ENCODE measurements at places on chromosomes 4 and X.

GRCh38 chr4:143355540-143356217 is 19.0 kb downstream of the GAB1 start:
- DNase-seq: no peak

- no peak for DNase-seq
Observed at GRCh38 chr4:180134091-180134866, 2108.9 kb upstream of the TENM3 start.

DNA sequence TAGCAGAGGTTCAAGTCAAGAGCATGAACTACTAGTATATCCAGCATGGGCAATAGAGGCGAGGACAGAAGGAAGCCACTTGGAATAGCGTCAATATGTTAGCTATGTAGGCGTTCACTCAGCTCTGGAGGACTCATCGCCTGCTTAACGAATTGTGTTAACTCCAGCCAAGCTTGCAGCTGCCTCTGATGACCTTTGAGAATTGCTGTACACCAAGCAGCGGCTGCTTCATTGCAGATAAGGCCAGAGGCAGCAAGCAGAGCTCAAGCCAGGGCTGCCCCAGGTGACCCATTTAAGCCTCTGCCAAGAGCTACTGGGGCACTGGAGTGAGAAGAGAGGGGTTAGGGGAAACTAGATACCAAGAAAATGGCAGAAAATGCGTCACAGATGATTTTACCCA is 160.2 kb upstream of the IGFBP7 start:
- no peak for DNase-seq

GRCh38 chrX:13491061-13491460 is 78.3 kb upstream of the EGFL6 start:
- no peak for DNase-seq

DNA sequence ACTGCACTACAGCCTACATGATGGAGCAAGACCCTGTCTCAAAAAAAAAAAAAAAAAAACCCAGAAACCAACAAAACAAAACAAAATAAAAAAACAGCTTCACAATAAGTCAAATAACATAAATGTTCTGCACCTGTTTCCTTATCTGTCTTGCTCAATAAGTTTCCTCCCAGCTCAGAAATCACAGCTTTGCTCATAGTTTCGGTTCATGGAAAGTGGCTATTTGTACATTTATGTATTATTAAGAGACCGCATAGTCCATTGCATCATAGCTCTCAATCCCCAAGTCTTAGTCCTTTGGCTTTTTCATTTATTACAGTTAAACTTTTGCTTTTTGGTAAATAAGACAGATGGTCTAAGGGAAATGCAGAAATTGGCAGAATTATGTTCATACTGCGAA is 24.4 kb upstream of the CFAP299 start:
- DNase-seq: no peak

GRCh38 chr4:54647070-54647469 is 10.7 kb upstream of the KIT start:
- DNase-seq: no peak

DNA sequence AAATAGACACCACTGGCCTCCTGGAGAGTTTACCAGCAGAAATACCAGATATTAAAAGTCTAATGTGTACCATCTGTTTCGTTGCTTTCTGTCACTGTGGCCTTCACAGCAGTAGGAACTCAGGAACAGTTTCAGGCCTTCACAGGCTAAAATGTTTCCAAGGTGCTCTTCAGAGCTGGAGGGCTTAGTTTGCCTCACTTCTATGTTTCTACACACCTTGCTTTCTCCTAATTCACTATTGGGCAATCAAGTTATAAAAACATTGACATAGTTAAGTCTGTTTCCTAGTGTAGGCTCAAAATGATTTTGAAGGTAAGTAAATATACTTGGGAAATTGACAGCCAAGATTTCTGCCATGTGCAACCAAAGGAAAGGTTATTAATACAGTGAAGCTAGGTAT is 258.6 kb downstream of the TEX13A start:
- no peak for DNase-seq

- no peak for DNase-seq
Observed at GRCh38 chr4:168622600-168622999, 125.7 kb downstream of the PALLD start.

- no peak for DNase-seq
Observed at GRCh38 chrX:132565273-132565672, 76.4 kb upstream of the MBNL3 start.

- no peak for DNase-seq
Observed at GRCh38 chr4:113141901-113142346, 92.5 kb downstream of the ANK2 start.

GRCh38 chr4:159540501-159540900 is 437.6 kb downstream of the RAPGEF2 start:
- DNase-seq: no peak

GRCh38 chrX:14030174-14030530 is 460 bp upstream of the GEMIN8 start:
- no peak for DNase-seq

DNA sequence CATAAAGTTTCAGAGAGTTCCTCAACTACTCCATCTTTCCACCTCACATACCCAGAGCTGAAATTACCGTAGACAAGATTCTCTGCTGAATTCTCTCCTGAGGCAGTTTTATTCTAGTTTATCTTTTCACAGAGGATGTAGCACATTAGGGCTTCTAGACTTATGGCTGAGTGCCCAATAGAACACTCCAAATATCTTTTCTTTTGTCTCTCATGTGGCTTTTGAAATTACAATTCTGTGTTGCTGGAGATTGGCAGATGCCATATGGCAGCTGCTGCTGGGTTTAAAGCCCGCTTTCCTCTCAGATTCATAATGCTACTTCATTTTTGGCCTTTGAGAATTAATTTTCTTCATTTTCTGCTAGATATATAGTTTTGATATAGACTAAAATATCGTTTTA is 107.6 kb upstream of the BANK1 start:
- DNase-seq: no peak

DNA sequence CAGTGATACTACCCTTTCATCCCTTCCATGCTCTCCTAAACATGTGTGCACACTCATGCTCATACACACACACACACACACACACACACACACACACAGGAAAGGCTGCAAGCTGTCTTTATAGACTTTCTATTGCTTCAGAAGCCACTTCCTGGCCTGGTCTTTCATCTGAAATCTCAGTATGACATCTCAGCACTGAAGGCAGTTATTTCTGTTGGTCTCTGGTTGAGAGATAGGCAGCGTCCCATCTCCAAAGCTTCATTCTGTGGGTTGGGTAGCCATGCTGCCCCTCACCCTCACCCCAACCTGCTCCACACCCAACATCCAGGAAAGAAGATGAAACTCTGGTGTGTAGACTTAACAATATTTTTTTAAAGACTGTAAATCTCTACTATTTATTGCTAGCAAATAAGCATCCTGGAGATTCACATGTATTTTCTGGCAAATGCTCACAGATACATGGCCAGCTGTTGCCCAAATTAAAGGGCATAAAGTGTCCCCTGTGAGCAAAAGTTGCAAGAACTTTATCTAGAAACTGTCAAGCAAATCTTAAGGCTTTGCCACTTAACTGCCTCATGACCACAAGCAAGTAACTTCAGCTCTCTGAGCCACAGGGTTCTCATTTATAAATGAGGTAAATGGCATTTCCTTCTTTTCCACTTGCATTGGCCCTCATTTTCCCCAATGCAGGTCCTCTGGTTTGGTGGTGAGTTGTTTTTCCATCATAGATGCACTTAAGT is 189.8 kb upstream of the AFF2 start:
- no peak for DNase-seq

DNA sequence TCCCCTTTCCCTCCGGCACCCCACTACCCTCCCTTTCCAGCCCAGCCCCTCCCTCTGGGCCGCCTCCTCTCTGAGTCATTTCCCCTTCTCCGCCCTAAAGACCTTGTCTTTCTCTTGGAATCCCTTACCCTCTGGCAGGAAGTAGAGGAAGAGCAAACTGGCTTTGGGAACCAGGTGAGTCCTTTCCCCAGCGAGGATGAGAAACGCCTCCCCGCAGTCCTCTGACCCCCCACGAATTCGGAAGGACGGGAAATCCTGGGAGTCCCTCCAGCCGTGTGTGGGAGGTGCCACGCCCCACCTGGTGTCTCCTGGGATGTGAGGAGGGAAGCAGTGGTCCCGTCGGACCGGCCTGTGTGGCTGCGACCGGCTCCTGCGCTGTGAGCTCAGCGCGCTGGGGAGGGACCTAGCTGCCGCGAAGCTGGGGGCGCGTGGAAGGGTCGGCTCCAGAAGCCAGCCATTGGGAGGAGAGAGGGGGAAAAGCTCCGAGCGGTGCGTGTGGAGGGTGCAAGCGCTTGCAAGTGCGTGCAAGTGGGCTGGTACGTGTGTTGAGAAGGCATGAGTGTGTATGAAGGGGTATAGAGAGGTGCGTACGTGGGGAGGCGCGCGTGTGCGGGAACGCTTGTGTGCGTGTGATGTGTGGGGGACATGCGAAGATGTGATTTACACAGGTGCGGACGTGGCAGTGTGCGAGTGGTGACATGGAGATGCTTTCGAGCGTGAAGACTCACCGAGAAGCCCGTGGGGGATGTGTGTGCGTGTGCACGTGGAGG is 46.3 kb downstream of the TEX13B start:
- no peak for DNase-seq

- no peak for DNase-seq
Observed at GRCh38 chrX:136691028-136691809, 43.3 kb downstream of the CD40LG start.

DNA sequence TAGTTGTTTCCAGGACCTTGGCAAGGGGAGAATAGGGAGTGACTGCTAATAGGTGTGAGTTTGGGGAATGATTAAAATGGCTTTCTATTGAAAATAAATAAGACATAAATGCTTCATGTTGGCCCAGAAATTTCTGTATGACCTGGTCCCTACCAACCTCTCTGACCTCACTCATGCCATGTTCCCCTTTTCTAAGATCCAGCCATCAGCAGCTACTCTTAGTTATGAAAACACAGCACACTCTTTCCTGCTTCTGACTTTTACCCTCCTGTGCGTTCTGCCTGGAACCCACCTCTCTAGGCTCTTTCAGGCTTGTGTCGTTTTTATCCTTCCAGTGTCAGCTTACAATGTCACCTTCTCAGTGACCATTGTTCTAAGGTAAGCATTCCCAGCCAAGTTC is 14.8 kb upstream of the CXCL5 start:
- DNase-seq: no peak

GRCh38 chr4:8366601-8367000 is 73.9 kb downstream of the ACOX3 start:
- no peak for DNase-seq

GRCh38 chr4:77092975-77093374 is 17.2 kb upstream of the CCNI start:
- DNase-seq: no peak

- no peak for DNase-seq
Observed at GRCh38 chrX:118455013-118455412, 40.6 kb upstream of the DOCK11 start.

DNA sequence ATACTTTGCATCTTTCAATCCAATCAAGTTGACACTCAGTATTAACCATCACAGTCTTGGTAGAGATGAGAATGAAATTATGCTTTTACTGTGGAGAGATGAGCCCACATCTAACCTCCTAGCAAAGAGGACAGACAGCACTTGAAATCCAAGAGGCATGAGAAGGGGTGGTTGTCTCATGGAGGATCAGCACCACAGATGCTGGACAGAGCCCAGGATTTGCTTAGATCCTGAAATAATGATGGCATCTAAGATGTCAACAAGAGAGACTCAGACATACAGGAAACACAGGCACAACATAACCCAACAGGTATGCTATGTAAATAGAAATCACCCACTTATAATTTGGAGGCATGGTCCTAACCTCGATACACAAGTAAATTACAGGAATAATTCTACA is 74.3 kb upstream of the VCX2 start:
- no peak for DNase-seq

GRCh38 chr4:29310252-29310651 is 1409.9 kb upstream of the PCDH7 start:
- no peak for DNase-seq

- no peak for DNase-seq
Observed at GRCh38 chrX:48179691-48180090, 16.9 kb downstream of the SSX5 start.

DNA sequence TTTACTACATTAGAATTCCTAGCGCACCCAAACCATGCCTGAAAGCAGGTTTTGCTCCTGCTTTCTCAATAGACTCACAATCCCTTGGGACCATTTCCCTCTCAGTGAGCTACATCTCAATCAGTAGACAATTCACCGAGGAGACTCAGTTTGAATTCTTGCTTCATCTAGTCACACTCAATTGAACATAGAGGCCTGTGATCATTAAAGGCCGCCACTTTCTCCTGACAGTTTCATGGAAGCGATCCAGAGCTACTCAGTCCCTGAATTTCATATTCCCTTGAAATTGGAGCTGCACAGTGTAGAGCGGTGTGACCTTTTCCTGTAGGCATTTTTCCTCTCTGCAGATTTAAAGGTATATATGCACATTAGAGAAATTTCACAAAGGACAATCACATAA is 193.9 kb upstream of the SPOCK3 start:
- no peak for DNase-seq

- no peak for DNase-seq
Observed at GRCh38 chrX:72247206-72247942, 8.5 kb upstream of the ERCC6L start.

GRCh38 chr4:82666970-82667665 is 105.3 kb upstream of the TMEM150C start:
- no peak for DNase-seq

- DNase-seq: no peak
Observed at GRCh38 chrX:41086627-41086932, 1.3 kb downstream of the USP9X start.

- DNase-seq: no peak
Observed at GRCh38 chrX:72079607-72080006, 52.1 kb downstream of the RTL5 start.
